ENCODE measurements at places on chromosomes 3 and 15.
A peak's percentile ranks its signal among the peaks of the same experiment; 100 is the strongest.

DNA sequence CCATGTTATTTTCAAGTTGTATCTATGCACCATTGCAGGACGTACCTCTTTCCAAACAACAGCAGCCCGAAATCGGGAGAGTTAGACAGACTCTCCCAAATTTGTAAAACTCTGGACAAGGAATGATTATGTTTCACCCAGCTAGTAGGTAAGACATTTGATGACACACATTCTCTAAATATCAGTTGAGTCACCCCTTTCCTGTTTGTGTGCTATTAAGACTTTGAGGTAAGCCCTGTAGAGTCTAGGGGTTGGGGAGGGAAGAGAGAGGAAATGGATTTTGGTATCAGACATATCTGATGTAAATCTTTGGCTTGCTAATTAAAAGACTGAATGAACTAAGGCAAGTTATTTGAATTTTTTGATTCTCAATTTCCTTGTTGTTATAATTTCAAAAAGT lies 999.0 kb downstream of the TUSC7 start:
- no peak for DNase-seq

- no peak for DNase-seq
Measured at GRCh38 chr3:195818301-195818700, 6.6 kb upstream of the MUC4 start.

GRCh38 chr3:13164893-13165492 lies 91.8 kb upstream of the IQSEC1 start:
- DNase-seq: no peak

GRCh38 chr15:40420071-40420713 lies 14.6 kb downstream of the IVD start:
- DNase-seq: no peak

DNA sequence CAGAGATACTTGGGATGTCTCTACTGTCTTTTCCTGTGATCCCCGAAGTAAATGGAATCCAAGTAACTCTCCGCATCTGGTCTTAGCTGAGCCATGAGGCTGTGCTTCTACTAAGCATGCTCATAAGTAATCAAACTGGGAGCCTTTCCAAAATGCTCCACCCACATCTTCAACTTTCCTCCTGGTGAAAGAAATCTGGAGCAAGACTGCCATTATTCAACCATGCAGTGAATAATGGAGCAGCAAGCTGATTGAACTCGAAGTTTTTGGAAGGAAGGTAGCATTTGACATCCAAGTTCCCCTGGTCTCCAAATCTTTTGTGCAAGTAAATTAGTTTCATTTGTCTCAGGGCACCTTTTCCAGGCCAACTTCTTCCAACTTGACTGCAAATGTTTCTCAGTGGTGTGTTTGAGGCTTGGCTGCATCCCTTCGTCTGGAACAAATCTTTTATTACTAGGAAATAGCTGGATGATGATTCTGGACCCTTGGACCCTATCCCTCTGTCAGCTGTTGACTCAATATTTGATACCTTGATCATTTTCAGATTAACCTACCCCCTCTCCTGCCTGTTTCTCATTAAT lies 19.4 kb downstream of the GXYLT2 start:
- peak; percentile 3 for DNase-seq

DNA sequence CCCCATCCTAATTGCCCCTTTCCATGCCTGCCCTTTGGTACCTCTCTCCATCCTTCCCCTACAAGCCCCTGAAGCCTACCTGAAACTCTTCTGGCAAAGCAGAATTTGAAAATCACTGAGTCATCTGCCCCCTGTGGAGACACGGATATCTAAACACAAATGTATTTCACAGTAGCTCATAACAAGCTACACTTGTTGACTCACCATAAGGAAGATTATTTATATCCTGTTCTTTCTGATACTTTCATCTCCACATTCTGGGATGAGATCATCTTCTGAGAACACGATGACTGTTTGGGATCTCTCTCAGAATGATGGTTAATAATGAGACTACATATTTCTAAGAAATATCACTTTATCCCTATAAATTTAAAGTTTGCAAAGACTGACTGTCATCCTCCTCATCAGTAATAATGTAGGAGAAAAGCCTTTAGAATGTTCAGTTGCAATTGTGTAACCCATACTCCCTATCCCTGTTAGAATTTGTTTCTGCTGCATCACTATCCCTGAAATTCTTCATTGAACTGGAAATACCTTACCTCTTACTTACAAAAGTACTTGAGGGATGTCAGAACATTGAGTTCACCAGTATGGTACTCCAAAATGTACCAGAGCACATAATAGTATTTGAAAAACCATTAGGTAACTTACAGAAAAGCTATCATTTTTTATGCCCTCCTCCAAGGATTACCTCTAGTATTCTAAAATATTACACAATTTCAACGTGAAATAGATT lies 116.1 kb upstream of the IL12A start:
- no peak for DNase-seq

GRCh38 chr3:158701420-158702065 lies 29.1 kb upstream of the LXN start:
- no peak for DNase-seq

DNA sequence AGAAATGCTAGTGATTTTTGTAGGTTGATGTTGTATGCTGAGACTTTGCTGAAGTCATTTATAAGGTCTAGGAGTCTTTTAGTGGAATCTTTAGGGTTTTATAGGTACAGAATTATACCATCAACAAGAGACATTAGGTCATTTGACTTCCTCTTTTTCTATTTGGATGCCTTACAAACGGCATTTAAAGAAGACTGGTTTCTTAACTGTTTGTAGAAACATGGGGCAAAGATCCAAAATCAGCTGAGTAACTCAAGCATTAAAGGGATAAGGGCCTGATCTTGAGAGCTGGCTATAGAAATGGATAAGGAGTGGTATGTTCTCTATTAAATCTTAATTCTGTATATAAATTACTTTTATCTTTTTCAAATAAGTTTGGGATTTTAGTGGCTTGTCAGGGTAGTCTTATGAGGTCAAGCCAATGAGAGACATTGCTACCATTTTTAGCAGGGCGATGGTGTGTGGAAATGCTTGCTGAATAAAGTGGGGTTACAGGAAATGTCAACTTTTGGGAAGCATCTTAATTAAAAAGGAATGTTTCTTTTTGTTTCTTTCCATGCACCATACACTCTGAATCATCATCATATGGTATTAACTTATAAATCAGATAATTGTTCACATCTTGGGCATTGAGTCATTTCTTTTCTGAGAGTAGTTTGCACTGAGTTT lies 197.7 kb upstream of the GBE1 start:
- DNase-seq: no peak

- DNase-seq: no peak
Measured at GRCh38 chr3:48636149-48636655, 941 bp upstream of the SLC26A6 start.

DNA sequence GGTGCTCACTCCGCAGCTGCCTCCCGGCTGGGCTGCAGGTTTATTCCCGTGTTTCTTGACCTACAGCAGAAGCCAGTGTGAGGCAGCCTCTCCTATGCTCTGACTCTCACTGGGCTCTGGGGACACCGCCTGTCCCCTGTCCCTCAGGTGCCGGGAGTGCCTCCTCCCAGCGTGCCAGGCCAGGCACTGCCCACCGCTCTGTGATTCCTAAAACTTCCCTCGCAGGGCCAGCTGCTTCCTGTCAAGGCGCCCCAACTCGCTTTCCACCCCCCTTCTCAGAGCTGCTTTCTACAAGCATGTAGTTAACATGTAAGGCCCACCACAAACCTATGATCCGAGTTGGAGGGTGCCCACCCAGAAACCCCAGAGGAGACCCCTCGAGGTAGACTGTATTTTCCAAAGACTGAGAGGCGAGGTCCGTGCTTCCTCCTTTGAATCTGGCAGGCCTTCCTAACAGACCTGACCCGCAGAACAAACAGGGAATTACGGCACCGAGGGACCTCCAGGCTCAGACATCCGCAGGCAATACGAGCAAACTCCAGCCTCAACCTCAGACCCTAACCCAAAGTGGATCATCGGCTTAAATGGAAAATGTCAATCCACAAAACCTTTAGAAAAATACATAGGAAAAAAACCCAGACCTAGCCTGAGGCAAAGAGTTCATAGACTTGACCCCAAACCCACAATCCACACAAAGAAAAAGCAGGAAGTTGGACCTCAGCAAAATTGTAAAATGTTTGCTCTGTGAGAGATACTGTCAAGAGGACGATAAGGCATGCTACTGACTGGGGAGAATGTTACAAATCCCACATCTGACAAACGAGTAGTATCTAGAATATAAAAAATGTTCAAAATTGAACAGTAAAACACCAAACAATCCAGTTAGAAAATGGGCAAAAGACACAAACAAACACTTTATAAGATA lies 121.3 kb upstream of the IQSEC1 start:
- no peak for DNase-seq

GRCh38 chr3:171711461-171712170 lies 98.7 kb downstream of the PLD1 start:
- no peak for DNase-seq

DNA sequence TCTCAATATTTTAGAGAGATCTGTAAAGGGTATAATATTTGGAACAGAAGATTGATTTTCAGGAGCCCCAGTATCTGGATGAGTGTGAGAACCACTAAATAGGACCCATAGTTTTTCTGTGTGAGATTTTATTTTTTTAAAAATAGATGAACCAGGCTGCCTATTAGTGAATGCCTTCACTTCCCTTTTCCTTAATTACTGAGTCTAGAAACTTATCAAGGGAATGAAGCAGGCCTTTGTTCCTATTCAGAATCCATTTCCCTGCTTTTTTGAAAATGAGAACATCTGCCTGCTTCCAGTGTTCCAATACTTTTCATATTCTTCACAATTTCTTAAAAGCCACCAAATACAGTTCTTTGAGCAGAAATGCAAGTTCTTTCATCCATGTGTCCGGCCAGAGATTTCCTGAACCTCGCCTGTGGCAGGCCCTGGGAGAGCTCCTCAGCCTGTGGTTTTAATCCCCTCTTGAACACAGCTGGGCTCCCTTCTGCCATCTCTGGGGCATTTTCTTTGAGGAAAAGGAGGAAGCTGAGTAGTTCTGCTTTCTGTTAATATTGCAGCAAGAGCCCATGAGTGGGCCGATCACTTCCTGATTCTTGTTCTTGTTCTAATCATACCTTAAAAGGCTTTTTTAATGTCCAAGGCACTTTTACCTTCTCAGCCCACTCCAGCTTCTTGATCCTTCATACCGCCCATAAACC lies 4.7 kb downstream of the EHD4 start:
- DNase-seq: peak; percentile 10
